Effector memory CD8-positive, alpha-beta T cell (primary cell): ENCODE measurements at places on chromosomes 1 and 21.
A peak's percentile ranks its signal among the peaks of the same experiment; 100 is the strongest.

DNA sequence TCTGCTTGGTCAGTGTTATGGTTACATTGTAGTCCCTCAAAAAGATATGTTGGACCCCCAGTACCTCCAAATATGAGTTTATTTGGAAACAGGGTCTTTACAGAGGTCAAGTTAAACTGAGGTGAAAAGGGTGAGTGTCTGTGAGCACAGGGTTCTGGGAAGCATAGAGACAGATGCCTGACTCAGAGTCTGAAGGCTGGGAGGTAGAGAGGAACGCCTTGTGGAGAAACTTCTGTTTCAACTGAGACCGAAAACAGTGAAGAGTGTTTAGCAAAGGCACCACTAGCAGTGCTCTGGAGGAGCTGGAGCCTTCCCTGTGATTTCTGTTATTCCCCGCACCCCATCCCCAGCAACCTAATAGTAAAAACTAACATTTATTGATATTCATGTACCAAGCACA lies 65.2 kb upstream of the LRRC8D start:
- no peak for DNase-seq

DNA sequence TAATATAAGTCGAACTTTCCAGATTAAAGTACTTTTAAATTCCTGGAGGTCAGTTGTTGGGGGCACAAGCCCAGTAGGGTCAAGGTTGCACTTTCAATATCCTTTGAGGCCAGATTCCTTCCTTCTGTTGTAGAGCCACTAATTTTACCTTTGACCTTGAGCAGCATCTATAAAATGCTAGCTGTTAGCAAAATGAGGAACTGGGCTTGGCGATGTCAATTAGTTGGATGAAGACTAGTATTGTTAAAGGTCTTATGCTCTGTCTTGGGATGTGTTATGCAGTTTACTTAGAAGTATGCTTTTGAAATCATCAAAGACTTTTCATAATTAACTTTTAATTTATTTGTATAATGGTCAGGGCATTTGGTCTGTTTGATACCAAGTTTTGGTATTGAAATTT lies 425.9 kb upstream of the PROX1 start:
- DNase-seq = no peak

- no peak for DNase-seq
Observed at GRCh38 chr1:60835649-60836048, 246.7 kb upstream of the NFIA start.

GRCh38 chr1:27348861-27349783 lies 7.3 kb downstream of the SYTL1 start:
- DNase-seq = no peak

- no peak for DNase-seq
Observed at GRCh38 chr1:229478852-229479251, 29.3 kb downstream of the NUP133 start.

- peak; percentile 81 for DNase-seq
Observed at GRCh38 chr1:44652445-44653106, 21.7 kb downstream of the TMEM53 start.

- no peak for DNase-seq
Observed at GRCh38 chr1:194233069-194233468, 1046.7 kb upstream of the B3GALT2 start.

DNA sequence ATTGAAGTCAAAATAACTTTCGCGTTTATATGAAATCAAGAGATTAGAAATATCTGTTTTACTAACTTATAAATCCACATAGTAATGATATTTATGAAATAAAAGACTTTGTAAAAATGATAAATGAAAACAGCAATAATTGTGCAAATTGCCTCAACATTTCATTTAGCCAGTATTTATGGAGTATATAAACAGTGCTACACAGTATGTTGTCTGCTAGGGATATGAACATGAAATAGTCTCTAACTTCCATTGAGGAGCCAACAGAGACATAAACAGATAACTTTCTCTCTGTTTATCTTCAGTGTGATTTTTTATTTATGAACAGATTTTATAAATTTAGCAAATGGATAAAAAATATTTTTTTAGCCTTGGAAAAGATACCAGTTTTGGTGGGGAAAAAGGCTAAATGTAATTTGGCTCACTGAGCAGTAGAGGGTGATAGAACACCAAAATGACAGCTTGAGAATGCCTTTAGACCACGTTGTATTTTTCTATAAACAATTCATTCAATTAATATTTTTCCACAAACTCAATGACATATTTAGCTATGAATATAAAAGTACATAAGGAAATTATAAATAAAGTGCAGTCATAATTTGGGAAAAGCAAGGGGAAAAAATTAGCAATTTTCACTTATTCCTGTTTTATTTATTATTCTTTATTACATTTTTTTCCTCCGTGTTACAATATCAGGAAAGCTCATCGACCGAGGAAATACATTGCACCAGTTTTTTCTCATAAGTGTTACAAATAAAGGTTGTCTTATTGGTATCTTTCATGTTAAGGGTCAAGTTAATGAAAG lies 47.5 kb upstream of the EEIG2 start:
- DNase-seq = no peak

GRCh38 chr1:217230412-217230811 lies 400.5 kb downstream of the GPATCH2 start:
- no peak for DNase-seq

GRCh38 chr1:179012038-179012437 lies 13.7 kb upstream of the FAM20B start:
- DNase-seq = no peak

- no peak for DNase-seq
Observed at GRCh38 chr1:65467536-65467935, 47.1 kb downstream of the LEPR start.

DNA sequence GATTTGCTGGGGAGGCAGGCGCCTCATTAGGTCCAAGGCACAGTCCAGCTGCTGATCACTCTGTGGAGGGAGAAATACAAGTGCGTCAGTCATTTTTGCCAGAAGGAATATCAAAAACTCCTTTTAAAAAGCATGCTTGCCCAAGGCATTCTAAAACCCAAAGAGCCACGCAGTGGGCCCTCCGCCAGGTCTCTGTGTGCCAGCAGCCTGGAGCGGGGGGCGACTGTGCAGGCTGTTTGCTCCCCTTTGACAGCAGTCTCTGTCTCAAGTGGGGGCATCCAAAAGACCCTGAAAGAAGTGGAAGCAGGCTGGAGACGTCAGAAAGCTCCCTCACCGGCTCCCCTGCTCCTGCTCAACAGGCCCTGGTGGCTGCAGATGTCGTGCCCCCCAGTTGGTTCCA lies 65.6 kb downstream of the CAPZB start:
- DNase-seq = no peak

GRCh38 chr1:226875641-226876295 lies 5.4 kb downstream of the PSEN2 start:
- DNase-seq = no peak

- no peak for DNase-seq
Observed at GRCh38 chr1:34761776-34762307, 2.3 kb downstream of the GJB4 start.

GRCh38 chr1:234239515-234239914 lies 133.7 kb upstream of the COA6 start:
- DNase-seq = no peak

DNA sequence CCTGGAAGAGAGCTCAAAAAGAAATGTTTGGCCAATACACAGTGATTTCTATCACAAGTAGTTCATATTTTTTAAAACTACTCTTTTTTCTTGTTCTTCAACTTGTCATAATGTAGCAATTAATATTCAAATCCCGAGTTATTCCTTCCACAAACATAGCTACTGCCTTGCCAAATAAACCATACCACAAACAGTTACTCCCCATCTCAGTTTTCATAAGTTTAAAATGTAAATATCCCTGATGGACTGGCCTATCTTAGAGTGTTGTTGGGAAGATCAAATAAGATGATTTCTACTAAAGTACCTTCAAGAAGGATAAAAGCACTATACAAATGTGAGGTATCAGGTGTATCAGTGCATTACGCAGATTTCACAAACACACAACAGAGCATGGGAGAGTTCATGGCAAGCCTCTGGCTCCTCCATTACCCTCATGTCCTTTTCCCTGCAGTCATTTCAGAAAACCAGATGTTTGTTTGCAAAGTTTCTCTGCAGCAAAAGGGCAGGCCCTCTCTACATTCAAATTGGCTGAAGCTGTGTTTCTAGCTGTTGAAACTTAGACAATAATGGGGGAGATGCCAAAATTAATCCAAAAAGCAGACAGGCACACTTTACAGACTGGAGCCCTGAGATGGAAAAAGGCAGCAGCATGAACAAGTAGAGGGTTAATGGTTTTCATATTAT lies 16.1 kb downstream of the WLS start:
- DNase-seq = no peak

DNA sequence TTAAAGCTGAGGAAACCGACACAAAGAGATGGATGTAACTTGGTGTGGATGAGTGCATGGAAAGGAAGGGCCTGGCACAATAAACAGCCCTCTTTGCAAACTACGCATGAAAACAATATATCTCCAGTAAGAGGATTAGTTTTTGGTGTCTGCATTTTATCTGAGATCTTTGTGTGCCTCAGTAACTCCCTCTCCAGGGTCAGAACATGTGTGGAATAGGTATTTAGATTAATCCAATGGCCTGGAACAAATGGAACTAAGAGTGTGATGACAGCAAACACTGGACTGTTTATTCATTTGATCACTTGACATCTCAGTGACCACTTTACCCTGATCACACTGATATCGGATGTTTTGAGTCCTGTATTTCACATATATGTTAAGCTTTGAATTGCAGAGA lies 45.3 kb downstream of the AKNAD1 start:
- no peak for DNase-seq

GRCh38 chr1:119647734-119648619 lies at the start of gene ZNF697:
Gene ZNF697 (minus strand): TSS chr1:119648266. CDS start chr1:119626100, 22,166 bp downstream.
- DNase-seq = no peak
